Ascending aorta (tissue), 2 donors: ENCODE measurements at places on chromosomes 1 and 21. TPM values are rescaled to one million over a fixed set of nuclear protein-coding genes. Genes with fewer than 3 reads are reported as not detected.

GRCh38 chr1:18950401-18951026, 6.0 kb downstream of the IFFO2 start:
- H3K4me1 ChIP-seq = peaks cover 28% of the 10 kb centered on the region
- H3K27ac ChIP-seq = peak overlapping the region; percentile 97
- H3K4me3 ChIP-seq = peak overlapping the region; percentile 46
- H3K27me3 ChIP-seq = no peaks in the 10 kb centered on the region
- peak; percentile 94 for DNase-seq
- no peaks in the 10 kb centered on the region for H3K36me3 ChIP-seq

GRCh38 chr1:216824511-216824910, 101.3 kb upstream of the ESRRG start:
- H3K4me1 ChIP-seq = no peaks in the 10 kb centered on the region
- H3K27me3 ChIP-seq = no peaks in the 10 kb centered on the region
- no peak for DNase-seq
- no peaks in the 10 kb centered on the region for H3K36me3 ChIP-seq

The CHI3L1 gene
- total RNA-seq = 73.8 TPM

GRCh38 chr1:2493691-2494322, 17.7 kb downstream of the PLCH2 start:
- no peak overlapping the region for H3K27ac ChIP-seq
- no peak for DNase-seq
- no peaks in the 10 kb centered on the region for H3K27me3 ChIP-seq
- H3K4me1 ChIP-seq = no peaks in the 10 kb centered on the region
- H3K36me3 ChIP-seq = no peaks in the 10 kb centered on the region

GRCh38 chr1:223276029-223276428, 87.9 kb downstream of the SUSD4 start:
- no peak for DNase-seq
- H3K27ac ChIP-seq = no peak overlapping the region
- H3K4me3 ChIP-seq = no peak overlapping the region
- no peaks in the 10 kb centered on the region for H3K27me3 ChIP-seq

The LRRC53 gene
- not detected for total RNA-seq

- H3K4me1 ChIP-seq = no peaks in the 10 kb centered on the region
- H3K36me3 ChIP-seq = no peaks in the 10 kb centered on the region
- no peak overlapping the region for H3K27ac ChIP-seq
- H3K27me3 ChIP-seq = no peaks in the 10 kb centered on the region
These were observed 3.6 kb downstream of the B3GALT5 start for GRCh38 chr21:39616211-39616772.

DNA sequence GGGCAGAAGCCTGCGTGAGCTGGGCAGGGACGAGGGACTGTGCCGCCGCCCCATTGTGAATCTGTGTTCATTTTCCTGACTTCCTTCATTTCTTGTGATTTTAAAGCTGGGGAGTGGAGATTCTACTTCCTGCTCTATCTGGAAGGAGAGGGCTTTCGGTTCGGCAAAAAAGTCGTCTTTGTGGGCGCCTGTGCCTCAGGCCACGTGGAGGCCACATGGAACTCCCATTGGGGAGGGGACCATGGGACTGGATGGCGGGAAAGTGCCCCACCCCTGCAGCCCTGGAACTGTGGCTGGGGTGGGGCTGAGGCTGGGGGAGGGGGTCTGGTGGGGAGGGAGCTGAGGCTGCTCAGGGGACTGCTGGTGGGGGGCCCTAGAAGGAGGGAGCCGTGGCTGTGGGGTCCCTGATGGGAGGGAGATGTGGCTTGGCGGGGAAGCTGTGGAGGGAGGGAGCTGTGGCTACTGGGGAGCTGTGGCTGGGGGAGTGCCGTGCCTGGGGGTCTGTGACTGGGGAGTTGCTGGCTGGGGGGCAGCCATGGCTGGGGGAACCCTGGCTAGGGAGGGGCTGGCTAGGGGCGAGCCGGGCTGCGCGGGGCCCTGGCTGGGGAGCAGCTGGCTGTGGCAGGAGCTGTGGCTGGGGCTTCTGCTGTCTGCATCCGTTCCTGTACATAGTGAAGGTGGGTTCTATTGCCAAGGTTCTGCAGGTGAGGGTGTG, 31.5 kb downstream of the COL18A1 start:
- H3K4me3 ChIP-seq = no peak overlapping the region
- no peaks in the 10 kb centered on the region for H3K36me3 ChIP-seq
- H3K27me3 ChIP-seq = no peaks in the 10 kb centered on the region
- peaks cover 22% of the 10 kb centered on the region for H3K4me1 ChIP-seq
- no peak for DNase-seq

DNA sequence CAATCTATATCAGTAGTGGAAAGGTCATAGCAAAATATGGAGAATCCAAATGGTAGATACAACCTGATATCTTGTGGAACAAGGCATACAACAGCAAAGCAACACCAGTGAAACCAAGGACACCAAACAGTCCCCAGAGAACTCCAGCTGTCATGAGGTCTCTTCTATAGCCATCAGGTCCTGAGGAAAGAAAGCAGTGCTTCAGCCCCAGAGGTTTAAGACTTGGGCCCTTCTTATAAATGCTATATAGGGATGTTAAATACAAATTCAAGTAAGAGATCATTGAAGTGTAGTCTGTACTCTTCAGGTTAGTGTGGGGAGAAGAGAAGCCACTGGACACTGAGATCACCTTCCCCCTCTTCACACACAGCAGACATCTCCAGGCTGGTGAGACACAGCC, 10.1 kb downstream of the FCRL2 start:
- H3K27ac ChIP-seq = no peak overlapping the region
- no peak overlapping the region for H3K4me3 ChIP-seq
- H3K36me3 ChIP-seq = no peaks in the 10 kb centered on the region
- H3K27me3 ChIP-seq = no peaks in the 10 kb centered on the region
- H3K4me1 ChIP-seq = no peaks in the 10 kb centered on the region
- DNase-seq = no peak

DNA sequence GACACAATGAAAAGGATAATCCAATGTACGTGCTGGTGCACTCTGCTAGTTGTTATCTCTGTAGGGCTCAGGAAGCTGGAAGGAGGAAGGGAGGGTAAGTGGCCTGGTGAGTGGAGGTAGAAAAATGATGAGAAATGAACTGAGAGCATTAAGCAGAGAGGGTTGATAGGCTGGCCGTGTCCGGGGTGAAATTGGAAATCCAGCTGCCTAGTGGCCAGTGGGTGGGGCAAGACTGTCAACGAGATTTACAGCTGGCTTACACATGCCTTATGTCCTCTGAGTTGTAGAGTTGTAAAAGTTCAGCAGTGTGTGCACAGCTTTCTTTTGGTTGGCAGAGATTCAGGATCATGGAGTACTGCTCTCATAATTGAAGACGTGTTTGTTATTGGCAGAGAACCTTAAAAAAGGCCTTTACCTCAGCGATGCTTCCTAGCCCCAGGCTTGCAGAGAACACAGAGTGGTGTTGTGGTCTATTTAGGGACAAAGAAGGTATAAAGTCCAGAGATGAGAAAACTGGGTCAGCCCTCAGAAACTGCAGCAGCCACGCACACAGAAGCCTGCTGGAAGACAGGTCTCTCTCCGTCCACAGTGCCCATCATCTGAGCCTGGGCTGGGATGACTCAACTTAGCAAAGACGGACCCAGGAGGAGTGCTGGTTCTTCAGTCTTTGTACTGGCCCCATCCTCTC, 132.4 kb downstream of the EDEM3 start:
- H3K27me3 ChIP-seq = no peaks in the 10 kb centered on the region
- peaks cover 16% of the 10 kb centered on the region for H3K4me1 ChIP-seq
- no peak overlapping the region for H3K4me3 ChIP-seq
- peak; percentile 88 for DNase-seq
- H3K36me3 ChIP-seq = no peaks in the 10 kb centered on the region

The PTAFR gene
- 13.1 TPM for total RNA-seq

DNA sequence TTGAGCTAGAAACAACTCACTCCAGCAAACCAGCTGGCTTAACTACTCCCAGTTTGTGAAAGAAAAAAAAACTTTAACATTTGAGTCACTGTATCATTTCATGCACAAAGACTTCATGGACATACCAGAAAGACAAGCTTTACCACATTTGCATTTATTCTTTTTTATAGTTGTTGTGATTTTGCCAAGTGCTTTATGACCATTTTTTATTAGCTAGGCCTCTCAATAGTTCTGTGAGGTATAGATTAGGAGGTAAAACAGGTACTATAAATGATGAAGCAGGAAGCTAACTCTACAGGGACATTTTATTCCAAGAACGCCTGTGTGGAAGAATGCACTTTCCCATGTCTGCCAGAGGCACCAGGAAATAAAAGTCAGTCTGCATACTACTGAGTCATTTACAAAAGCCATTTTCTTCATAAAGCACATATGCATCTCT, 8.2 kb upstream of the DENND1B start:
- H3K27me3 ChIP-seq = no peaks in the 10 kb centered on the region
- no peak overlapping the region for H3K27ac ChIP-seq
- no peak overlapping the region for H3K4me3 ChIP-seq
- no peak for DNase-seq
- no peaks in the 10 kb centered on the region for H3K4me1 ChIP-seq

- peak overlapping the region; percentile 68 for H3K27ac ChIP-seq
- no peaks in the 10 kb centered on the region for H3K27me3 ChIP-seq
- H3K36me3 ChIP-seq = no peaks in the 10 kb centered on the region
- no peak overlapping the region for H3K4me3 ChIP-seq
- peak; percentile 84 for DNase-seq
These were observed 11.0 kb upstream of the SERBP1 start for GRCh38 chr1:67441183-67441582.

GRCh38 chr1:33931111-33931475, 67.2 kb downstream of the HMGB4 start:
- H3K4me1 ChIP-seq = no peaks in the 10 kb centered on the region
- H3K36me3 ChIP-seq = no peaks in the 10 kb centered on the region
- no peak overlapping the region for H3K27ac ChIP-seq
- no peaks in the 10 kb centered on the region for H3K27me3 ChIP-seq

The UCK2 gene
- total RNA-seq = 30.3 TPM

DNA sequence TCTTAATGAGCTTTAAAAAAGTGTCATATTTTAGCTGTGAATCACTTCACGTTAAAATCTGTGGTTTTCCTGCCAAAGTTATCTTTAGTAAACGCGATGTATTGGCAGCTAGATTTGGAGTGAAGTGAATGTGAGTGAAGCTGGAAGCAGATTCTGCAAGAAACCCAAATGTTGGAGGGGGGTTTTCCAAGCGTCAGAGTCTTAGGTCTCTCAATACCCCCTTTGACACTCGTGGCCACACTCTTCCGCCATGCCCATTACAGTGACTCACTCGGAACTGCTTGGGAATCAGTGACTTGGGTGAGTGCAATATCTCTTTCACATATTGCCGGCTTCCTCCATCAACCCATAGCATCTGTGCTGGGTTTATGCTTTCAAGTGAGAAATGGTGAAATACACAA, 17.5 kb downstream of the B3GALT5 start:
- no peaks in the 10 kb centered on the region for H3K27me3 ChIP-seq
- H3K27ac ChIP-seq = no peak overlapping the region
- no peaks in the 10 kb centered on the region for H3K4me1 ChIP-seq

The WNT4 gene
- total RNA-seq = not detected

The GPX7 gene
- total RNA-seq = 6.3 TPM

- no peak overlapping the region for H3K4me3 ChIP-seq
- H3K4me1 ChIP-seq = no peaks in the 10 kb centered on the region
- H3K27me3 ChIP-seq = no peaks in the 10 kb centered on the region
- DNase-seq = no peak
- peak overlapping the region; percentile 60 for H3K27ac ChIP-seq
- H3K36me3 ChIP-seq = no peaks in the 10 kb centered on the region
These were observed 242.4 kb upstream of the TMEM51 start for GRCh38 chr1:14910984-14911721.

- no peaks in the 10 kb centered on the region for H3K36me3 ChIP-seq
- no peaks in the 10 kb centered on the region for H3K27me3 ChIP-seq
- H3K27ac ChIP-seq = peak overlapping the region; percentile 11
- peaks cover 2% of the 10 kb centered on the region for H3K4me1 ChIP-seq
- no peak overlapping the region for H3K4me3 ChIP-seq
These were observed 143.4 kb downstream of the ZZZ3 start for GRCh38 chr1:77538956-77539518.

The KDF1 gene
- total RNA-seq = not detected

DNA sequence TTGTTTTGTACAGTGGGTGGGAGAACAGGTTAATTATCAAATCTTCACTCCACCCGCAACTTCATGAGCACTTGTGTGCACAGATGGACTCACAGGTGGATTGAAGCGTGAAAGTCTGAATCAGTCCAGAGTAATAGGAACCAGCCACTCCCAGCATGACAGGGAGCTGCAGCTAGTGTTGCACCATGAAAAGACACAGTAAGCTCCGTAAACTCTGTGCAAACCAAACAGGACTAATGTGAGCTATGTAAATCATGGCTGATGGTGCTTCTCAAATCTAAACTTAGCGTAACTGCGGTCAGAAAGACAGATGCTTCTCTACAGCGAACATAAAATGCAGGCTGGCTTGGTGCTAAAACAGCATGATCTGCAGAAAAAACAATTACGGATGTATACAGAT, 114.4 kb downstream of the CENPF start:
- H3K4me1 ChIP-seq = no peaks in the 10 kb centered on the region
- H3K36me3 ChIP-seq = no peaks in the 10 kb centered on the region
- no peak overlapping the region for H3K27ac ChIP-seq
- H3K27me3 ChIP-seq = no peaks in the 10 kb centered on the region
- no peak overlapping the region for H3K4me3 ChIP-seq

The SLC45A1 gene
- total RNA-seq = 3.2 TPM

DNA sequence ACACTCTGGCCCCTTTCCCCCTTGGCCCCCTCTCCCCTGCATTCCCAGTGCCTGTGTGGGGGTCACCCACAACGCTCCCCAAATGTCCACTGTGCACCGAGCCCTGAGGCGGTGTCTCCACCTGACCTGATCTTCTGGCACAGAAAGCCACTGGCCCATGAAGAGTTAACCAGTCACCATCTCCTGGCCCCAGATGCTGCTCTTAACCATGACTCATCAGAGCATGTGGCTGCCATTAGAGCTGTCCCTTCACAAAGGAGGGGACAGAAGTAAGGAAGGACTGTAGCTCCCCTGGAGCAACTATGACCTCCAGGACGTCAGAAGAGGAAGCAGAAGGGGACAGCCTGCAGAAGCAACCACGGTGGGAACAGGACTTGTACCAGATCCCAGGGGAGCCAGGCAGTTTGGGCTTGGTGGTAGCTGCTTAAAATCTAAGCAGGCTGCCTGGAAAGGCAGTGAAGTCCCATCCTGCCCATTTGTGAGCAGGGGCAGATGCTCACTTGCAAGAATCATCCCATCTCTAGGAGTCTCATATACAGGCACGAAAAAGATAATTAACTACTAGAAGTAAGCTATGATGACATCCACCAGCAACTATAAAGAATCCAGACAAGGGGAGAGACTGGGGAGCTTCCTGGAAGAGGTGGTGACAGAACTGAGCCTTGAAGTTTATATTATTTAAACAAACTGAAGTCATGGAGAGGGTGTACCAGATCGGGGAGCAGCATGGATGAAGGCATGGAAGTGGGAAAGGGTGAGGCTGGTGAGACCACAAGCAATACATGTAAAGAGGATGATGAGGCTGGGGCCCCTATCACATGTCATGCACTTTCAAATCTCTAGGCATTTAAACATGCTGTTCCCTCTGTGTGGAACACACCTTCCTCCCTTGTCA, 1.1 kb upstream of the TTC39A start:
- H3K4me3 ChIP-seq = peak overlapping the region; percentile 74
- H3K27ac ChIP-seq = no peak overlapping the region
- H3K36me3 ChIP-seq = no peaks in the 10 kb centered on the region

The KCNJ15 gene
- total RNA-seq = 17.5 TPM

GRCh38 chr1:211370669-211371068, 44.0 kb downstream of the TRAF5 start:
- H3K4me3 ChIP-seq = no peak overlapping the region
- no peak for DNase-seq
- H3K27ac ChIP-seq = no peak overlapping the region
- peaks cover 56% of the 10 kb centered on the region for H3K36me3 ChIP-seq
- H3K27me3 ChIP-seq = no peaks in the 10 kb centered on the region

The EDN2 gene
- total RNA-seq = not detected

The OR6N1 gene
- not detected for total RNA-seq

The MYBPH gene
- total RNA-seq = not detected
